ENCODE measurements at places on chromosomes 16 and 17. TPM values are rescaled to one million over a fixed set of nuclear protein-coding genes. Genes with fewer than 3 reads are reported as not detected.

DNA sequence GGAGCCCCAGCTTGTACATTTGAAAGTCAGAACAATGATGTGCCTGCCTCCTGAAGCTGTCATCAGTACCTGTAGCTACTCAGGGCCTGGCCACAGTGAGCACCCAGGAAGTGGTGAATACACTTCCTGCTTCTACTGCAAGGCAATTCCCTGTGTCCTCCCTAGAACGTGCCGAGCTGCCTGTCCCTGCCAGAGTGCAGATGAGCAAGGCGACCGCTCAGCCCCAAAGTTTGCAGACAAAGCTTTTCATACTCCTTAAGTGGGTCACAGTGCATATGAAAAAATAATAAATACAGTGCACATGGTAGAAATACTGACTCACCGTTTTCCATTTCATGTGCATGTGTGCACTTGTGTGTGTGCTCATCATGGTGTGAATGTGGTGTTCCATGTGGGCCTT, 77.3 kb downstream of the MPRIP start:
- peak; percentile 32 for DNase-seq

- DNase-seq, result no peak
These were observed 2.8 kb downstream of the KRT10 start for GRCh38 chr17:40819528-40820125.

DNA sequence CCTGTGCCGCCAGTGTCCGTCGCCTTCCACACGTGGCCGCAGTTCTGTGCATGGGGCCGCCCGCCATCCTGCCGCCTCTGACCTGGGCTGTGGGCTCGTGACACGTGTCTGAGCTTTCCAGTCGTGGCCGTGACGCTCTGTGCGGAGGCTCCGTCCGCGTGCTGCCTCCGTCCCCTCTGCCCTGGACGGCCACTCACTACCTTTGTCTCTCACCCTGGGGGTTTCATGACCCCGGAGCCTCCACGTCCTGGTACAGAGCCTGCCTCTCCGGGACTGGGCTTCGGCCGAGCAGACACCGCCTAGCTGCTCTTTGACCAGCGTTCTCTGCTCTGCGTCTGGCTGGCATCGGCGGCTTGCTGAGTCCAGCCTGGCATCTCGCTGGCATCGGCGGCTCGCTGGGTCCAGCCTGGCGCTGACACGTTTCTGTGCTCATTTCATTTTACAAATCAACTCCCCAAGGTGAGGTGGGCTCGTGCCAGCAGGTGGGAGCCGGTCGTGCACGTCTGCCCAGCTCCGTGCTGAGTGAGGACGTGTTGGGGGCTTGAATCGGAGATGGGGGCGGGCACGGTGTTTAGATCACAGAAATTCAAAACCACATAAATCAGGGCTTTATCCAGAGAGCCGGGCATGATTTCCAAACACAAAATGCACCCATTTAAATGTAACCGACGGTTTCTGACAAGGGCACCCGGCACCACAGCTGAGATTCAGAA, 44.3 kb upstream of the GNG13 start:
- no peak for DNase-seq

DNA sequence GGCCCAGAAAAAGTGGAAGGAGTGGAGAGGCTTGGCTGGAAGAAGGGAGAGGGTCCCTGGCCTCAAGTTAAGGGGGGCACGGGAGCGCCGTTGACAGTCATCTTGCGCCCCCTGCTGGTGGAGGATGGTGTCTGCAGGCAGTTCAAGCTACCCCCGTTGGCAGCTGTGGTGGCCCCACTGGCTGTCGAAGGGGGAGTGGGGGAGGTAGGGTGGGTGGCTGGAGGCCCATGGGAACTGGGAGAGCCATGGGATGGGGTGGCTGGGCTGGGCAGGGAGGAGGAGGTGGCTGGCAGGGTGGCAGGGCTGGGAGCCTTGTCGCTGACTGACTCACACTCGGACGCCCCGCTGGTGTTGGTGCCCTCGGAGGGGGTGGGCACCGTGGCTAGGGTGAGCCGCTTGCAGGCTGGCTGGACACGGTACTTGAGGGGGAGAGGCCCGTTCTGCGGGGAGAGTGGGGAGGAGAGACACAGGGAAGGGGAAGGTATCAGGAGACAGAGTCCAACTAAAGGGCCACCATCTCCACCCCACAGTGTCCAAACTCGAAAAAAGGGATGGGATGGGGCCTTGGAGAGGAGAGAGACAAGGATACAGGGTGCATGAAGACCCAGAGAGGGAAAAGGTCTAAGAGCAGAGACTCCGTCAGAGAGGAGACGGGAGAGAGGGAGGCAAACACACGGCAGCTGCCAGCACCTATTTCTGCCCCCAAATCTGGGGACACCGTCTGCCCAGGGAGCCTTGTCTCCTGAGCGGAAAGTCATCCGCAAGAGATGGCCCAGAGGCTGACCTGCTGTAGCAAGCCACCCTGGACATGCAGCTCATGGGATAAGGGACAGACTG, 5.2 kb downstream of the CISD3 start:
- DNase-seq, result peak; percentile 54

GRCh38 chr17:83125515-83126274, 46.3 kb downstream of the METRNL start:
- DNase-seq, result no peak

DNA sequence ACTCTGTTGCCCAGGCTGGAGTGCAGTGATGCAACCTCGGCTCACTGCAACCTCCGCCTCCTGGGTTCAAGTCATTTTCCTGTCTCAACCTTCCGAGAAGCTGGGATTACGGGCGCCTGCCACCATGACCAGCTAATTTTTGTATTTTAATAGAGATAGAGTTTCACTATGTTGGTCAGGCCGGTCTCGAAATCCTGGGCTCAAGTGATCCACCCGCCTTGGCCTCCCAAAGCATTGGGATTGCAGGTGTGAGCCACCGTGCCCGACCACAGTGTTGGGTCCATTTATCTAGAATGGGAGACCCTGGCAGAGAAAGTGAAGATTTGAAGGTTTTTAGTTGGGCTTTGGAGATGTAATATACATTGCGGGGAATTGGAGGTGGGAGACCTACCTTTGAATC, 70.1 kb downstream of the SNX29 start:
- DNase-seq, result no peak

GRCh38 chr16:88569614-88569984, 604 bp upstream of the ZC3H18 start:
- DNase-seq, result no peak

DNA sequence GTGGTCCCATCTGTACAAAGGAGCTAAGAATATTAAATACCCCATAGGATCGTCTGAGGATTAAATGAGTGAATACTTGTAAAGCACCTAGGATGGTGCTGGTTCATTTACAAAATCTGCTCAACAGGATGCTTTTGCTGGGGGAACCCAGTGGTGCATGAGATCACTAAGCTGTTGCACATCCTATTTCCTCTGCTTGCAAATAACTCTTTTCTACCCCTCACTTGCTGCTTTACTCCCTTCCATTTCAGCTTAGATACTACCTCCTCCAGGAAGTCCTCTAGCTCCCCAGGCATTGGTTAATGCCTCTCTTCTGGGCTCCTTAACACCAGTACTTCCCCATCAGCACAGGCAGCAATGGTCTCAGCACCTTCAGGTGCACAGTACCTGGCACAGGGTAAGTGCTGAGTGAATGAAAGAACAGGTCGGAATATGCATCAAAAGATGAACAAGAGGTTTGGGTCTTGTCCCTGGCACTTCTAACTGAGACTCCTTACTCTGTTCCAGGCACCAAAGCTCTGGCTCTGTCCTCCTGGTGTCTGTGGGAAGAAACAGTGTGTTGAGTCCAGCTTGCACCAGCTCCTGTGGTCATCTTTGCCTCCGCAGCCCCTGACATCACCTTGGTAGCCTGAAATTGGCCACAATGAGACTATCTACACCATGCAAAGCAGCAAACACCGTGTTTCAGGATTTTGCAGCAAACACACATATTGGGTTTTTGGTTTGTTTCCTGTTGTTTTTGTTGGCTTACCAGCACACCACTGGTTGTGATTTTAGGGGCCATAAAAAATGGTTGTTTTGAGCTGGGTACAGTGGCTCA, 24.1 kb upstream of the IL21R start:
- no peak for DNase-seq

- no peak for DNase-seq
These were observed 5.5 kb downstream of the BCO1 start for GRCh38 chr16:81243942-81244341.

DNA sequence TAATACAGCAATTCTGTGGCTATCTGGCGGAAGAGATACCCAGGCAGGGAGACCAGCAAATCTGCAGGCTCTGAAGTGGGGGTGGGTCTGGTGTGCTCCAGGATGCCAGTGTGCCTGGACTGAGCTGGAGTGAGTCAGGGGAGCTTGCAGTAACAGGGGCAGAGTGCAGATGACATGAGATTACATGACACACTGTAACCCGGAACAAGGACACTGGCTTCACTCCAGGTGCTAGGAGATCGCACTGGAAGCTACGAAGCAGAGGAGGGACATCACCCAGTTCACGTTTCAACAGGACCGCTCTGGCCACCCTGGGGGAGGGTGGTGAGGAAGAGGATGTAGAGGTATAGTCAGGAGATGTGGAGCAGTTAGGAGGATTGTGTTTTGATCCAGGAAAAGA, 475.6 kb downstream of the CDH13 start:
- DNase-seq, result no peak

DNA sequence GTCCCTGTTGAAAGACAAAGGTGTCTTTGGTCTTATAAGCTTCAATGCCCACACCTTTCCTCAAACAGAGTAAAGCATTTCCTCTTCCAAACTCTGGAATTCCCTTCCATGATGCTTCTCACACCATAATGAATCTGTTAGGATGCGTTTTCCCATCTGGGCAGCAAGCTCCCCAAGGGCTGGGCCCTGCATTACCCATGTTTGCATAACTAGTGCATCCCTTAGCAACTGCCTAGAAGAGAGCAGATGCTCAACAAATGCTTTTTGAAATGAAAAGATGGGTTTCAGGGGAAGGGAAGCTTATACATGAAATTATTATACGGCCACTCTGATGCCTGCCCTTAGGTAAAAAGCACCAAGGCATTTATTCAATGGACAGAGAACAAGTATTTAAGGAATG, 124.5 kb upstream of the CCL2 start:
- no peak for DNase-seq

- DNase-seq, result no peak
These were observed 91.9 kb downstream of the ABCC1 start for GRCh38 chr16:16041196-16041892.

DNA sequence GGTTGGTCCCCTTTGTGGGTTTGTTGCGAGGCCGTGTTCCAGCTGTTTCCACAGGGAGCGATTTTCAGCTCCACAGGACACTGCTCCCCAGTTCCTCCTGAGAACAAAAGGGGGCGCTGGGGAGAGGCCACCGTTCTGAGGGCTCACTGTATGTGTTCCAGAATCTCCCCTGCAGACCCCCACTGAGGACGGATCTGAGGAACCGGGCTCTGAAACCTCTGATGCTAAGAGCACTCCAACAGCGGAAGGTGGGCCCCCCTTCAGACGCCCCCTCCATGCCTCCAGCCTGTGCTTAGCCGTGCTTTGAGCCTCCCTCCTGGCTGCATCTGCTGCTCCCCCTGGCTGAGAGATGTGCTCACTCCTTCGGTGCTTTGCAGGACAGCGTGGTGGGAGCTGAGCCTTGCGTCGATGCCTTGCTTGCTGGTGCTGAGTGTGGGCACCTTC, 27.3 kb upstream of the STH start:
- DNase-seq, result no peak

DNA sequence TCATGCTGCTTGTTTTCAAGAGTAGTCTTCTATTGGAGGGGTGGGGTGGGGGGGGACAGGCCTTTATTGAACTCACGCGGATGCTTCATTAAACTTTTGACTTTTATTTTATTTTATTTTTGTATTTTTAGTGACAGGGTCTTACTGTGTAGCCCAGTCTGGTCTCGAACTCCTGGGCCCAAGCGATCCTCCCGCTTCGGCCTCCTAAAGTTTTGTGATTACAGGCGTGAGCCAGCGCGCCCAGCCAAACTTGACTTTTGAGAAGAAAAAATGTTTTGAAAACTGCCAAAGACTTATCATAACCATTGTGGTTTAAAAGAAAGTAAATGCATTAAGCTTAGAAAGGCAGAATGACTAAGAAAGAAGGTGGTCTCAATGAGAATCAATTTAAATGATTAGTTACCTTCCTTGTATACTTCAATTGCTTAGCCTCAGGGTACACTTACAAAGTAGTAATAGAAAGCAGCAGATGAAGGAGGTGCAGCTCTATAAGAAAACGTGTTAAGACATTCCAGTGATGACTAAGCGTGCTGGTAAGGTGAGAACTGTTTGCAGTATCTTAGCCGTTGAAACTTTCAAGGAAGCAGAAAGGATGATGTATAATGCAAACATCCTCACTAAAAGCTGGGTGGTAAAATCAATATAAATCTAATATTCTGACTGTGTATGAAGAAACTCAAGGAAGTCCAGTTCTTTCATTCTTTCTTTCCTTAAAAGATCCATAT, 1.2 kb downstream of the AP2B1 start:
- DNase-seq, result no peak

DNA sequence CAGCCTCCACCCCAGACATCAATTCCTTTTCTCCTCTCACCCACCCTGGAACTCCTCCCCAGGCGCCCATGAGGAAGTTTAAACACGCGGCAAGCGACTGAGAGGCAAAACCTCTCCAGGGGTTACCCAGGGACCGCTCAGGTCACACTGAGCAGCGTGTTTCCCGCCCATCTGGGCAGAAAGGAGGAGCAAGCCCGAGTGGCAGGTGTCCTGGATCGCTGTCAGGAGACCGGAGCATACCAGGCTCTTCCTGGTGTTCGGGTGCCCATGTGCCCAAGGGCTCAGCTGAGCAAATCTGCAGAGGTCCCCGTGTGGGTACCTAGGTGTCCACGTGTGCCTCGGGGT, 491 bp downstream of the SLC25A19 start:
- peak; percentile 43 for DNase-seq

- peak; percentile 24 for DNase-seq
These were observed 5.7 kb downstream of the FAM20A start for GRCh38 chr17:68595496-68595895.

DNA sequence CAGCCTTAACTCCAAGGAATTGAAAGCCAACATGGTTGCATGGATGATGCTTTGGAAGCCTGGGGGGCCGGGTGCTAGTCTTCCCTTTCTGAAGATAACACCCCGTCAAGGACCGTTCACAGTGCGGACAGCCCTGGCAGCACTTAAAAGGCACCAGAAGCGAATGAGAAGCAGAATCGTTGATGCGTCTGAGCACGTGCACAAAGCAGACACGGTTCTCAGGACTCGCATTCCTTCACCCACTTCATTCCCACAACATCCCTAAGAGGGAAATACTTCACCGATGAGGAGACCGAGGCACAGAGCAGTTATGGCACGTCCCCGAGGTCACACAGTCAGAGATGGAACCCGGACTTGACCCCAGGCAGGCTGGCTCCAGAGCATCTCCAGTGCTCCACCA, 14.2 kb downstream of the TRPV1 start:
- DNase-seq, result no peak

- no peak for DNase-seq
These were observed 4.5 kb upstream of the ACSF2 start for GRCh38 chr17:50421308-50422051.

GRCh38 chr17:14080847-14081251, 11.5 kb downstream of the COX10 start:
- DNase-seq, result no peak

The CTRB1 gene
- total RNA-seq, result not detected

The CLEC19A gene
- total RNA-seq, result not detected

The FN3KRP gene
- 60.9 TPM for total RNA-seq

The DNAH9 gene
- not detected for total RNA-seq

The TMEM235 gene
- not detected for total RNA-seq

The CORO6 gene
- 1.2 TPM for total RNA-seq

The DLX4 gene
- total RNA-seq, result 6.1 TPM

Measured in MG63 (cell line).